ENCODE measurements at places on chromosomes 6 and 20.
A peak's percentile ranks its signal among the peaks of the same experiment; 100 is the strongest.

GRCh38 chr20:55569084-55569483, 436.2 kb downstream of the CBLN4 start:
- DNase-seq: no peak

- DNase-seq: peak; percentile 85
Observed at GRCh38 chr6:42367353-42368011, 84.2 kb downstream of the TRERF1 start.

GRCh38 chr20:37096415-37097041, 731 bp upstream of the RBL1 start:
- no peak for DNase-seq

- no peak for DNase-seq
Observed at GRCh38 chr20:61217848-61218247, 34.2 kb upstream of the CDH4 start.

- DNase-seq: no peak
Observed at GRCh38 chr20:58877976-58878360, 25.5 kb downstream of the GNAS start.

DNA sequence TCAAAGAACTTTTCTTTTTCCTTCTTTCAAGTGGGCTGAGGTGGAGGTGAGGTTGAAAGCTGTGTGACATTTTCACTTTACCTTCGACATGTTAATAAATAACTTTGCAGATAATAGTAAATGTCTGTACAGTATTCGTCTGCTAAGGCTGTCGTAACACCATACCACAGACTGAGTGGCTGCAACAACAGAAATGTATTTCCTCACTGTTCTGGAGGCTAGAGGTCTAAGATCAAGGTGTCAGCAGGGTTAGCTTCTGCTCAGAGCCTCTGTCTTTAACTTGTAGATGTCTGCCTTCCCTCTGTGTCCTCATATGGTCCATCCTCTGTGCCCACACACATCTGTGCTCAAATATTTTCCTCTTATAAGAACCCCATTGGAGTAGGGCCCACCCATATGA, 14.9 kb downstream of the PHACTR2 start:
- DNase-seq: no peak

- peak; percentile 38 for DNase-seq
Observed at GRCh38 chr6:43838276-43839036, 68.4 kb downstream of the VEGFA start.

GRCh38 chr6:170274713-170275560, 15.9 kb downstream of the DLL1 start:
- DNase-seq: no peak

DNA sequence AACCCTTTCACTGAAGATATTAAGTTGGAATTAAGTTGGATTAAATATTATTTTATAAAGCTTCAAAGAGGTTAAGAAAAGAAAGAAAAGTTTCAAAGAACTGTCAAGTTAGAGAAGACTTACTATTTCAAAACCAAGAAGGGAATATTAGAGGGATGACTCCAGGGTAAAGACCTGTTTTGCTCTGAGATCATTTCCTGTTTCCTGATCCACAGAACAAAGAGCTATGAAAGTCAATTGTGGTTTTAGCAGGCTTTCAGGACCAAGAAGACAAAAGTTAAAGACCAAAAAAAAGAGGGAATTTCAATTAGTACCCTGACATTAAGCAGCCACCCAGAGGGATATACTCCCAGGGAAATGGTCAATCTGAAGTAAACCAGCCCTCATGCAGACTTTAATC, 19.4 kb downstream of the ESF1 start:
- no peak for DNase-seq

DNA sequence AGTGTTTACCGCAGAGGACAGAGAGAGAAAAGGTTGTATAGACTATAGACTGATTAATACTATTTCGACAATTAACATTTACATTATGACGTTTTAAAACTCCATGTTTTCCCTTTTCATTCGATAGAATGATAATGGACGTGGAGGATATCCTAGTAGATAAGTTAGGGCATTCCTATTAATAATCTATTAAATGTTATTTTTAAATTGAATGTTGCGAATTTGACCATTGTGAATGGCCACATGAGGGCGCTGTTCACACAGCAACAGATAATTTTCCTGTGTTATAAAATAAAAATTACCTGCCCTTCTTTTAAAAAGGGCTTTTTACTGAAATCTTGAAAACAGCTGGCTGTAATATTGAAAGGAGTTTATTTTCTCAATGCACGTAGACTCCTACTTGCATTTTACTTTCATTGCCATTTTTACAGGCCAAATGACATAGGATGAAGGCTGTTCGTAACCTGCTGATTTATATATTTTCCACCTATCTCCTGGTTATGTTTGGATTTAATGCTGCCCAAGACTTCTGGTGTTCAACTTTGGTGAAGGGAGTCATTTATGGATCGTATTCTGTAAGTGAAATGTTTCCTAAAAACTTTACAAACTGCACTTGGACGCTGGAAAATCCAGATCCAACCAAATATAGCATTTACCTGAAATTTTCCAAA, 3.3 kb downstream of the ADGRB3 start:
- DNase-seq: peak; percentile 20

DNA sequence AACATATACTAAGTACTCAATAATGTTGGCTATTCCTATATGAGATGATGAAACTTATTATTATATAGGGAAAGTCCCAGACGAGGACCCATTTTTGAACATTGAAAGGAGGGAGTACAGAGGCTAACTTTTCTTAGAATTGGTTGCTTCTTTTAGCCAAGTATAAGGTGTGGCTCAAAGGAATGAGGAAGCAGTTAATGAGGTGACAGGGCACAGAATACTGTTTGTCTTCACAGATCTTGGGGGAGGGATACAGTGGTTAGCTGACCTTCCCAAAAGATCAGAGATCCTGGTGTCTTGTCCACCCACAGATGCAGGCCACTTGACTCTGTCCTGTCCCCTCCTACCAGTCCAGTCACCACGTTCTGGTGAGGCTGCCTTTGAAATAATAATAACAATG, 67.8 kb upstream of the EPB41L1 start:
- DNase-seq: peak; percentile 51

DNA sequence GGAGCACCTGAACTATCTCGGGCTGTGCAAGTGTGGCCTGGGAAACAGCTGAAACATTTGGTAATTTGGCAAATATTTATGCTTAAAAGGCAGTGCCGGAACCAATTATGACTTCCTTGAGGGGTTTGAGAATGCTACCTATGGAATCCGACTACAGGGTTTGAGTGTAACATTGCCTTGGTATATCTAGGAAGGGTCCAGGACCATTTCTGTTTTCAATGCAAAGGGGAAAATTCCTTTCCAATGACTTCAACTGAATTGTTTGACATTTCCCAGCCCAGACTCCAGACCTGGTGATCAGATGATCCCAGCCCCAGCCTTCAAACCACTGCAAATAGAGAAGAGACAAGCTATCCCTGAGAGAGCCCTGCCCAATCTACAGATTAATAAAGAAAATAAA, 4.6 kb upstream of the PPP1R3G start:
- DNase-seq: no peak

GRCh38 chr6:158762787-158763433, 56.3 kb downstream of the EZR start:
- no peak for DNase-seq

- DNase-seq: no peak
Observed at GRCh38 chr20:21238818-21239536, 64.2 kb upstream of the XRN2 start.

Data from inflammatory macrophage treated with lipopolysaccharide for 1 hour (primary cell).